ENCODE measurements at places on chromosomes 5 and 9. TPM values are rescaled to one million over a fixed set of nuclear protein-coding genes. Genes with fewer than 3 reads are reported as not detected.

GRCh38 chr5:155343468-155343867, 329.9 kb downstream of the KIF4B start:
- no peak for DNase-seq

GRCh38 chr9:77021922-77022782, 2.7 kb downstream of the FOXB2 start:
- no peak for DNase-seq

SPACA9 gene
- total RNA-seq = 10.4 TPM

DNA sequence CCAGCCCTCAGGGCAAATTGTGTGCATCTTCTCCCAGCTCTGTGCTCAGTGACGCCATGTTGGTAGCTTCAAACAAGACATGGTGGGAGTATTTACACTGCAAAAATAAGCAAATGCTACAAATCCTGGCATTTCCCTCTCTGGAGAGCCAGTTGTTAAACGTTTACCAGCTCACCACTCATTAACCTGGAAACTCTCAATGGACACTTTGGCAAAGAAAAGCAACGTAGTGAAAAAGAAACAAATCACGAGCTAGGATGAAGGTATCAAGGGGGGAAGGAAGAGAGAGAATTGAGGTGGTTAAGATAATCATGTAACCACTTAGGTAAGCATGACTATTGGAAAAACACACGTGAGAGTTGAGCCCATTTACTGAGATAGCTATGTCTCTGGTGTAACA, 72.5 kb downstream of the MRPS30 start:
- DNase-seq = no peak
